Activated T-helper 1 cell treated with Interleukin-2 at 50 U/mL for 16 hours (primary cell): ENCODE measurements at places on chromosomes 7 and 10.

- DNase-seq = no peak
Measured at GRCh38 chr7:14762561-14762960, 140.0 kb downstream of the DGKB start.

DNA sequence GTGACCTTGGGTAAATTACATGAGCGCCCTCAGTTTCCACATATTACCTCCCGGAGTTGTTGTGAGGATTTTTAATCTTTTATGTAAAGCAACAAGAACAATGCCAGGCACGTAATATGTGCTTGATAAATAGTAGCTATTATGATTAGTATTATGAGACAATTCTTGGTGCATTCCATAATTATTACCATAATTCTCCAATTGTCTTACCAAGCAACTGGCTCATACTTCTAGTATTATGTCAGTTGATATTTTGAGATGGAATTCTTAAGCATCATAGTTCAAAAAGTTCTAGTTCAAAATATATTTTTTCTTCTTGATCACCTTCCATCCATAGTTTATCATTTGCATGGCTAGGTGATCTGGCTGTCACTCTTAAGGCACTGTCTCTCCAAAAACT is 259.0 kb downstream of the BBS9 start:
- no peak for DNase-seq

GRCh38 chr10:110780704-110781103 is 91.0 kb upstream of the PDCD4 start:
- no peak for DNase-seq

DNA sequence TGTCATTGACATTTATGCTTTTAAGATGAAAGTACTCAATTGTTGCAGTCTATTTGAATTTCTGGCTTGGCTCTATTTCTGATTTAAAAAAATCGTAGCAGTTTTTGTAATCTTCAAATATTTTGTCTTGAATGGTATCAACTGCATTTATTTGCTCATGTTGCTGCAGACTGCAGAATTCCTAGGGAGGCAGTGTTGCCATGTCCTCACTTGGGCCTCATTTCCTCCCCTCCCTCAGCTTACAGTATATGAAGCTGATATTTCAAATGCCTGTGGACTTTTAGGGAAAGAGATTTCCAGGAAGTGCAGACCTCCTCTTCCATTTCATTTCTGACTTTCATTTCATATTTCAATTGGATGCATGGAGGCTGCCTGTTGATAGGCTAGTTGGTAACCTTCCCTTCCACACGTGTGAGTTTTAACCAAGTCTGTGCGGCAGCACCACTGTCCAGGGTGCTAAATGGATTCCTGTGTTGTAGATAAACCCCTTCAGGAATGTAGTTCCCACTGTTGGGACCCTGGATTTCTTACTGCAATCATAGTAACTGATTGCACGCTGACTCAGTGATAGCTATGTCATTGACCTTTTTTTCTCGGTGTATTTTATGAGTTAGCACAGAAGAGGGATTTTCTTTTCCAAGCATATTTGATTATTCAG is 17.5 kb downstream of the VPS50 start:
- DNase-seq = no peak

DNA sequence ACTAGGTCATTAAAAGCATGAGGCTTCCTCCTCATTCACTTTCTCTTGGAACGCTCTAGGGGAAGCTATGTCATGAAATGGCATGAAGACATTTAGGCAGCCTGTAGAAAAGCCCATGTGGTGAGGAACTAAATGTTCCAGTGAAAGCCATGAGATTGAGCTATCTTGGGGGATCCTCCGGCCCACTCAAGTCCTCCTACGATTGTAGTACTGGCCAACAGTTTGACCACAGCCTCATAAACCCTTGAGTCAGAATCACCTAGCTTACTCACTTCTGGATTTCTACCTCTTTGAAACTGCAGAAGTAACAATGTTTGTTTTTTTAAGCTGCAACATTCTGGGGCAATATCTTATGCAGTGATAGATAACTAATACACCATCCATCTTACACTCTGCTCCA is 605.1 kb downstream of the SORCS1 start:
- DNase-seq = no peak

GRCh38 chr10:73756183-73756582 is 12.0 kb downstream of the SEC24C start:
- DNase-seq = no peak

- DNase-seq = no peak
Measured at GRCh38 chr7:156479596-156479995, 161.0 kb upstream of the RNF32 start.

DNA sequence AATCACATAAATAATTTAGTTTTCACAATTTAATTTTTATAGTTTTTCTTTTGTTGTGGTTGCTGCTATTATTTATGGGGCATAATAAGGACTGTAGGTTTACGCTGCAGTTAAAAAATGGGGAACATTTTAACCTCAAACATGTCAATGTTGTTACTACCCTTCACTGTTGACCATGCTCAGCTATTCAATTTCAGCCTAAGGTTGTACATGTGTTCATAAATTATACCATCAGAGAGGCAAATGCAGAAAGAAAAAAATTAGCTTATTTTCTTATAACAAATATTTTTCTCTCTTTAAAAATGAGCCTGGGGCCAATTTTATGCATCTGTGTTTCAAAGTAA is 110.1 kb upstream of the PITRM1 start:
- no peak for DNase-seq

DNA sequence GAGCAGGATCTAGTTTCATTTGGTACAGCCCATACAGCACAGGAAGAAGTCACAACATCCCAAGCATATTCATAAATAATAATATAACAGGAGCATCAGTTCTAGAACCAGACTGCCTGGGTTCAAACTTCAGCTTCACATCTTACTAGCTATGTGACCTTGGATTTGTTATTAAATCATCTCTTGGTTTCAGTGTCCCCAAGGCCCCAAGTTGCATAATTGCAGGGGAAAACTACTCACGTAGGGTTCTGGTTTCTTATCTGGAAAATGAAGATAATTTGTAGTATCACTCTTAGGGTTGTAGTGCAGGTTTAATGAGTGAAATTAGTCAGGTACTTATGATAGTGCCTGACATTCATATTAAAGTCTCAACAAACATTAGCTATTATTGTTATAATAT is 5.5 kb upstream of the IQUB start:
- no peak for DNase-seq

DNA sequence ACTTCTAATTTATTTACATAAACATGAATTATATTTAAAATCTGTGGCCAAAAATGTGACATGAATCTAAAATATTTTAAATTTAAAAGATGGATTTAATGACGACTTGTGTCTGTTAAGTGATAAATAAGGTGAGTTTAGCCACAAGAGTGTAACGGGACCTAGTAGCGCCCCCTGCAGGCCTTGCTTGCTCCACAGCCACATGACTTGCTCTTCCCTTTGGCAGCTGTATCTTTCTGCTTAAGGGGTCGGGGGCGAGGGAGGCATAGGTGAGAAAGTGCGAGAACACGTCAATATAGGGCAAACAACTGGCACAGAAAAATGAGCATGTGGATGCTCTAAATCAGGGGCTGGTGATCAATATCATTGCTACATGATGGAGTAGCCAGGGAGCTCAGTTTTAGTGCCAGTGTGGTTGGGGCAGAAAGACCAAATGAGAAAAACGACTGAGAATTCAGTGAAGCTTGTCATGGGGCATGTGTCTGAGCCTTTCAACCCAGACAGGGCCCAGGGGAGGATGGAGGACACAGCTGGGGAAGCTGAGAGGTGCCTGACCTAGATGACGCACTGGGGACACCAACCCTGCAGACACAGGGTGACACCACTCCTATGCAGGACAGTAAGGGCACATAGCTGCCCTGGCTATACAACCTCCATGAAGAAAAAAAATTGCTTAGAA is 49.8 kb downstream of the PAXIP1 start:
- DNase-seq = peak; percentile 38

DNA sequence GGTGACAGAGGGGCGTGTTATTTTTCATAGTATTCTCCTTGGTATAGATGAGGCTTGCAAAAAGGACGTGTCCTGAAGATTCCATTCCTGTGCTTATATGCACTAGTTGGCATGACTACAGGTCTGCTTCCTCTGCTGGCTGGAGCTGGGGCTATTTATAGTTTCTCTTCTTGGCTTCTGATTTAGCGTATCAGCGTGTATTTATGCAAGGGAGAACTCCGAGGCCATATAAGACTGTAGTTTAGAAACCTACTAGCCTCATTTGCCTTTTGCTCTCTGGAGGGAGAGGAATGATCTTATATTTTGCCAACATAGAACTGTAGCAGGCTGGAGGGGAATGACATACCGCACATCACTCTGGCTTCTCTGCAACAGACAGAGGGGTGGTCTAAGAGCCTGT is 39.7 kb downstream of the CACNB2 start:
- no peak for DNase-seq

- no peak for DNase-seq
Measured at GRCh38 chr7:21548491-21548890, 5.7 kb downstream of the DNAH11 start.

GRCh38 chr7:20170633-20171032 is 46.6 kb downstream of the MACC1 start:
- no peak for DNase-seq

DNA sequence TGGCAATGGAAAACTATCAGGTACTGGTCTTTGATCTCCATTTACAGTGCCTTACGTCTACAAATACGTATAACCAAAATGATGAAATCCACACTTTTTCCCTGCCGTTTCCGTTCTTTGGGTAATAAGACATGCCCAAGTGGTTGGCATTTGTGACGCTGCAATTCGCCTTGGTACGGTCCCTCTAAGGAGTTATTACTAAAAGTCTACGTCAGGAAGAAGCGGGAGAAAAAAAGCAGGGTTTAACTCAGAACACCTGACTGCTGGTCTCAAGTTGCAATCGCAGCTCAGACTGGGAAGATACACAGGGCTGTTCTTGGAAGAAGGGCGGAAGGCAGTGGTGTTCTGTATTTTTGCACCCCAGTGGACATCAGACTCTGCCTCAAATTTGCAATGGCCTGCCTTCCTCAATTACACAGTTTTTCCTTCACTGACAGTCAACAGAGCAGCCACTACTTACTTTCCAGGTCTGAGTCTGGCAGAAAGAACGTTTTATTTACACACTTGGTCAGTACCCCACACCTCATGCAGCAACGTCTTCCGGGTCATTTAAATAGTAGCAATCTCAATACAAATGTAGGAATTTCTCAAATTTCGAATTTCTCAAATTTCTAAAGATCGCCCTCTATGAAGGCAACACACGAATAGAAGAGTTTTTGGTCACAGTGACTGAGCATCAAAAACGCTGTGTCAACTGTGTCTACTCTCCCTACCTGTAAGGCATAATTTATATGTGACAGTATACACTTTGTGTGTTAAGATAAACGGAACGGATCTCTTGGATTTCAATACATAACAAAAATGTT is 2.1 kb downstream of the BAIAP2L1 start:
- DNase-seq = no peak

DNA sequence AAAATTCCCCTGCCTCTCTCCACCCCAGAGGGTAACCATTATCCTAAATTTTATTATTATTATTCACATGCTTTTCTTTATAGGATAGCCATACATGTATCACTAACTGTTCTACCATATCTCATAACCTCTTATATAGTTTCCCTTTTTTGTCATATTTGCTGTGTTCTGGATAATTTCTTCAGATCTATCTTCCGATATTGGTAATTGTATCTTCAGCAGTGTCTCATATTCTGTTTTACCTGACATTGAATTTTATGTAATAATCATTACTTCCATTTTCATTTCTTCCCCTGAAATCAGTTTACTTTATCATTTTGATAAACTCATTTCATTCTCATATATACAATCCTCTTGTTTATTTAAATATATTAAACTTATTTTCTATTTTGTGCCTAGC is 273.5 kb downstream of the ADK start:
- DNase-seq = no peak

- DNase-seq = no peak
Measured at GRCh38 chr7:100093498-100093897, 4.7 kb downstream of the COPS6 start.
